B cell (primary cell): ENCODE measurements at places on chromosomes 12 and 14. TPM values are rescaled to one million over a fixed set of nuclear protein-coding genes. Genes with fewer than 3 reads are reported as not detected.

DNA sequence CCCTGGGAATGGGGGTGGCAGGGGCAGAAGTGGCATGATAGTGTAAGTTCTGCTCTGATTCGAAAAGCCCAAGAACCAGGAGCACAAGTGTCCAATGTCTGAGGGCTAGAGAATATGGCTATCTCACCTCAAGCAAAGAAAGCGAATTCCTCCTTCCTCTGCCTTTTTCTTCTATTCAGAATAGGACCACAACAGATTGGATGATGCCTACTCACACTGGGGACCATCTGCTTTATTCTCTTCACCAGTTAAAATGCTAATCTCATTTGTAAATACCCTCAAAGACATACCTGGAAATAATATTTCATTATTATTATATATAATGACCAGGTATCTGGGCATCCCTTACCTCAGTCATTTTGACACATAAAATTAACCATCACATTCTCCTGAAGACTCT is 808.7 kb downstream of the NRXN3 start:
- DNase-seq = no peak
- no peaks in the 10 kb centered on the region for H3K27me3 ChIP-seq
- no peaks in the 10 kb centered on the region for H3K36me3 ChIP-seq
- H3K4me1 ChIP-seq = no peaks in the 10 kb centered on the region
- no peak overlapping the region for H3K4me3 ChIP-seq
- no peak overlapping the region for H3K27ac ChIP-seq

DNA sequence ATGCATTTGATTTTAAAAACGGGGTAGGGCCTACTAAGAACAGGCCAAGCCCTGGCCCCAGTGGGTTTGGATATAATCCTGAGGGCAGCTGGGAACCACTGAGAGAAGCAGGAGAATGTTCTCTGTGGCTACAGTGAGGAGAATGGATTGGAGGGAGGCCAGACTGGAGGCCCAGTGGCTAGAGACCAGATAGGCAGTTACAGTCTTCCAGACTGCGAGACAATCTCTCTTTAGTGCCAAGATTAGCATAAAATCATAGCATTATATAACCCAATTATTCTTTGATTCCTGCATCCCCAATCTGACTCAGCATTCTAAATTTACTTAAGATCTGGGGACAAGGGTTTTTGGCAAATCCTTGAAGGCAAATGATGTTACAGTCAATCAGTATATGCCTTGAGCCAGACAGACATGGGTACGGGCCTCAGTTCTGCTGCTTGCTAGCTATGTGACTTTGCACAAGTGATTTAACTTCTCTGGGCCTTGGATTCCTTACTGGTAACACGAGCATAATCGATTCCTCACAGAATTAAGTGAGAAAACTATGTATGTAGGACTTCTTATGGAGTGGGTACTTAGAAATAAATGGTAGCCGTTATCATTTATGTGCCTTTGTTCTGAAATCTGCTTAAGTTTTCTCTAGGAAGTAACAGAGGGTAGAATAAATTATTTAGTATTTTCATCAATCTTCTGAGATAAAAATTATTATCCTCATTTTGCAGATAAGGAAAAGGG is 18.3 kb downstream of the NINJ2 start:
- no peak for DNase-seq
- peaks cover 3% of the 10 kb centered on the region for H3K36me3 ChIP-seq
- no peak overlapping the region for H3K4me3 ChIP-seq
- H3K27me3 ChIP-seq = no peaks in the 10 kb centered on the region
- H3K4me1 ChIP-seq = peaks cover 29% of the 10 kb centered on the region

DNA sequence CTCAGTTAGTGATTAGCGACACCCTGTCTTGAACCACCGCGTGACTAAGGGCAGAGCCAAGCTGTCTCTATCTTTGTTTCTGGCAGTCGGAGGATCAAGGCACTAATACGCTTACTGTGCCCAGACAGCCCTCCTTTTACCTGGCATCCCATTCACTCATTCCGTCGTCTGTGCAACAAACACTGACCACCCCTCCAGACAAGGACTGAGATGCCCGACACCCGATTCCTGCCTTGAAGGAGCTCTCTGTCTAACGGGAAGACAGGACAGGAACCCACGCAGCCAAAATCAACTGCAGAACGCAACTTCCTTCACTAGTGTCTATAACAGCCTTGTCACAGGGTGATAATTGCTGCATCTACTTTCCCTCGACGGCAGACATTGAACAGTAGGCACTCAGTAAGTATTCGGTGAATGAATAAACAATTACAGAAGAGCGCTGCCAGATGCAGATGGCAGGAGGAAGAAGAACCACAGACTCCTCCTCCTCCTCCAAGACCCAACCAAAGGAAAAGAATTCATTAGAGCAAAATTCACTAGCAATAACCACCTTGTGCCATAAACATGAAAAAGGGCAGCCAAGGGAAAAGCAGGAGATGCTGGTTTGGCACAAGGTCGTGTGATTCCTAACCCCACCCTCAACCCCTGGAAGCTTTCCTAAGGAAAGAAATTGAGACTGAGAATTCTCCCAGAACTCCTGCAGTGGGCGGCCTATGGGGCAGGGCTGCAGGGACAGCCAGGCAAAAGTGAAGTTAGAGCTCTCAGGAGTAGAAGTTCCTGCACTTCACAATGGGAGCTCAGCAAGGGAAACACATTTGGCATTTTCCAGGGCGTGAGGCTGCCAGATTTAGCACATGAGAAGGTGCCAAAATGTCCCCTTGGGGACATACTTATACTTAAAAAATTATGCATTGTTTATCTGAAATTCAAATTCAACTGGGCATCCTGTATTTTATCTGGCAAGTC is 186.6 kb upstream of the DIO3 start:
- H3K27ac ChIP-seq = no peak overlapping the region
- H3K4me3 ChIP-seq = no peak overlapping the region
- no peaks in the 10 kb centered on the region for H3K4me1 ChIP-seq
- H3K36me3 ChIP-seq = no peaks in the 10 kb centered on the region

DNA sequence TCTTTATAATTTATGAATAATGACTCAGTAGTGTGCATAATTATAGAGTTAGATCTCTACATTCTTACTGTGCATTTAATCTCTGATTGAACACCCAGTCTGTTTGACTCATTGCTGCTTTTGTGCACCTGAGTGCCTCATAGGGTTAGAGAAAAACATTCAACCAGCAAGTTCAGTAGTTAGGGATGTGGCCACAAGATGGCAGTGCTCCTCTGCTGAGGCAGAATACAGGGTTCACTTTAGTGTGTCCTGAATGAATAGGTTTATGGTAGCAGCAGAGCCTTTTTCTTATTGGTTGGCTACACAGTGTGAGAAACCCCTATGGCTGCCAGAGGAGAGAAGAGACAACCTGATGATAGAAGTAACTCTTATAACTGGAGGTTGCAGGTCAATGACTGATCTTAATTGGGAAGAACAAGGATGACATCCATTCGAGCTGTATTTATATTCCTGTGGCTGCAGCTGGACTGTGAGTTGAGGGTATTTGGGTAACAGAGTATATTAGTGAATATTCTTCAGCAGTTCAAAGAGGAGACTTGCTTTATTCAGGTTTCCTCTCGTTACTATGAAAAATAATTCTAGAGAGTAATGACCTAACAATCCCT is 194.9 kb upstream of the OR4E1 start:
- H3K27ac ChIP-seq = no peak overlapping the region
- H3K27me3 ChIP-seq = peaks cover 3% of the 10 kb centered on the region
- H3K4me3 ChIP-seq = no peak overlapping the region
- DNase-seq = peak; percentile 47

GRCh38 chr14:93073358-93073707 is 42.4 kb downstream of the ITPK1 start:
- H3K36me3 ChIP-seq = no peaks in the 10 kb centered on the region
- H3K4me1 ChIP-seq = peaks cover 45% of the 10 kb centered on the region
- no peak overlapping the region for H3K4me3 ChIP-seq
- peak overlapping the region; percentile 65 for H3K27ac ChIP-seq
- H3K27me3 ChIP-seq = no peaks in the 10 kb centered on the region

- peaks cover 29% of the 10 kb centered on the region for H3K4me1 ChIP-seq
- H3K36me3 ChIP-seq = no peaks in the 10 kb centered on the region
- peak overlapping the region; percentile 31 for H3K27ac ChIP-seq
- no peak overlapping the region for H3K4me3 ChIP-seq
These were observed 2.7 kb upstream of the ABCD2 start for GRCh38 chr12:39622306-39622705.

DNA sequence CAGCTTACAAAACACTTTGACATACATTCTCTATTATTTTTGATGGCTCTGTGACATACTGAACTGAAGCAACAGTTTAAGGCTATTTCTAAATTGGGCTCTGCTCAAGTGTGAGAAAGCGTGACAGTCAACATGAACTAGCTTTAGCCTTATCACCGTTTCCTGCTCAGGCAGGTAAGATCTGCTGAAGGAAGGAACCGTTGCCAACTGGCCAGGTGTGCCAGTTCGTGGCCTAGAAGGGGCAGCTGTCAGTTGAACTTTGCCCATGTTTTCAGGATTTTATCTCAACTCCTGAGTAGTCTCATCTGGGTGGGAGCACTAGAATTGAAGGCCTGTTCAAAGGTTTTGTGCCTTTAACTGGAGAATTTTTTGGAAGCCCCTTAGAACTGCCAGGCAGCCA is 79.5 kb downstream of the ETV6 start:
- no peak overlapping the region for H3K4me3 ChIP-seq
- H3K27ac ChIP-seq = peak overlapping the region; percentile 76
- peaks cover 93% of the 10 kb centered on the region for H3K4me1 ChIP-seq
- H3K27me3 ChIP-seq = no peaks in the 10 kb centered on the region

- no peaks in the 10 kb centered on the region for H3K27me3 ChIP-seq
- H3K4me1 ChIP-seq = peaks cover 45% of the 10 kb centered on the region
- H3K27ac ChIP-seq = no peak overlapping the region
- no peaks in the 10 kb centered on the region for H3K36me3 ChIP-seq
These were observed 51.2 kb downstream of the DRAM1 start for GRCh38 chr12:101928556-101928955.

DNA sequence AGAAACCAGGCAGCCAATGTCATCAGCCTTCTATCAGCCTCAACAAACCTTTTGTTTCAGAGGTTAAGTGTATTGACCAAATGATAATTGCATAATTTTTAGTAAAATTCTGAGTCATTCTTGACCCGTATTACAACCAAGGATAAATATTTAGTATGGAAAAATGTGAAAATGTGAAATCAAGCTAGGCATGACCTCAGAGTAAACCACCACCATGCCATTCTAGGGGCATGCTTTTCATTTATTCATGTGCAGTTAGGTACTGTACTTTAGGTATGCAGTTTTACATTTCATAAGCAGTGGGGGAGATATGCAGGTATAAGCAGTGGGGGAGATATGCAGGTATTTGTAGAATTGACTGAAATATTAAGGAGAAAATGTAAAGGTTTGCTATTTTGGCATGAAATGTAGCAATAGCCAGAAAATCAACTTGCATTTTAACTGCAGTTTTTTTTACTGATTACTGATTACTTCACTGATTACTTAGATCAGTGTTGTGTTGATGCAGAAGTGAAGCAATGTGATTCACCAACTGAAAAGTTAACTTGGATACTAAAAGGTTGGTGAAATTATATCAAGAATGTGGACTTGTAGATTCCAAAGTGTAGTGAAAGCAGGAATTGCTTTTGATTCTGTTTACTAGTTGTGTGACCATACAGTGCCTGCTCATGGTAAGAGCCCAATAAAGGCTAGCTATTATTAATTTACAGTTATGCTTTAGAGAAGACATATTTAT is 184.2 kb downstream of the ESR2 start:
- H3K4me3 ChIP-seq = no peak overlapping the region
- H3K4me1 ChIP-seq = no peaks in the 10 kb centered on the region
- DNase-seq = no peak
- H3K27ac ChIP-seq = no peak overlapping the region

- no peak overlapping the region for H3K4me3 ChIP-seq
- peaks cover 28% of the 10 kb centered on the region for H3K4me1 ChIP-seq
- H3K27me3 ChIP-seq = no peaks in the 10 kb centered on the region
These were observed 8.4 kb upstream of the SLC25A47 start for GRCh38 chr14:100314724-100315123.

DNA sequence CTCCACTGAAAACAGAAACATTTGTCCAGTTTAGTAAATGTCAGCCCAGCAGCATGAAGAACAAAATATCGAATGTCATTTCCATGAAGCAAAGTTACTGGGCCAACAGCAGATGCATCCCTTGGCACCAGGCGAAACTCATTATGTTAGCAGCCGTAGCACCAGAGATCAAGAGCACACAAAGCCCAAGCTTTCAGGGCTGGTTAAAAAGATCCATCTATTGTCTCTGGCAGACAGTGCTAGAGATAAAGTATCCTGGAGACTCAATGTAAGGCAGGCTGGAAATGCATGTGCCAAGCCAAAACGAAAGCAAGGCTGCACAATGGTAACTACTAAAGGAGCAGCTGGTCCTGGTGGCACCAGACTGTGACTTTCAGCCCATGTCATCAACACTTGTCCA is 120.3 kb upstream of the PLEKHG7 start:
- no peak overlapping the region for H3K4me3 ChIP-seq
- no peak for DNase-seq
- no peaks in the 10 kb centered on the region for H3K27me3 ChIP-seq
- H3K27ac ChIP-seq = no peak overlapping the region

OR4E2 gene
- total RNA-seq = not detected in 2 replicates

TSHR gene
- total RNA-seq = 0.37 and 0.61 TPM in 2 replicates

TMEM233 gene
- not detected in 2 replicates for total RNA-seq

OTX2 gene
- not detected in 2 replicates for total RNA-seq

KRT79 gene
- not detected in 2 replicates for total RNA-seq

DHRS1 gene
- total RNA-seq = 42.7 and 43.7 TPM in 2 replicates

SSTR1 gene
- not detected in 2 replicates for total RNA-seq
